ENCODE measurements at places on chromosomes 1 and 21.

GRCh38 chr1:155300553-155301329 is 497 bp downstream of the PKLR start:
- DNase-seq, result no peak

- DNase-seq, result no peak
These were observed 1.2 kb downstream of the PPT1 start for GRCh38 chr1:40095806-40096205.

DNA sequence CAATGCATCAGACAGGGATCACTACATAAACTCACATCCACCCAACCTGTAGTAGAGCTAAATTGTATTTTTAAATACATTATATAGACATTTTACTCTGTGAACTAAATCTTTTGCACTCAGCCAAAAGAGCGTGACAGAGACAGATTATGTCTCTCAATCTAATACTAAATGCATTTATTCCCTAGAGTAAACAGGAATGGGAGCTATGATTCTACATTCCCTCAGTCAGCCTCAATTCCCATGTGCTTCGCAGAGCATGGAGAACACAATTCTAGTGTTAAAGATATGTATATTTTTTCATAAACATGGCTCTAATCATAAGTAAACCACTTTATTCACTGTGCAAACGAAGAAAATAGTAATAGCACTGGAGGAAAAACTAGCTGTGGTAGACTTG is 16.5 kb downstream of the PIGK start:
- no peak for DNase-seq

DNA sequence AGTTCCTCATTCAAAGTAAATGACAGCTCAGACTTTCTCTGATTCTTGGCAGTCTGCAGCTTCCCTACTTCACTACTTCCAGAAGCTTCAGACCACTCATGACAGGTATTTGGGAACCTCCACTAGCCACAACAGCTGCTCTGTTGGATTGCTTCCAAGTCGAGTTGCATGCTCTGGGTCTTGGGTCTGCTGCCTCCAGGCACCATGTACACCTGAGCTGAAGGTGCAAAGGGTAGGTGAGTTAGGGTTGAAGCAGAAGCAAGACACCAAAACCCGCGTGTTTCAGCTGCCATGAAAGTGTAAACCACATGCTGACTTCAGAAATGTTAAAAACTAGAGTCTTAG is 62.7 kb downstream of the ZNF684 start:
- DNase-seq, result no peak

GRCh38 chr21:36563341-36563926 is 83.5 kb upstream of the CLDN14 start:
- no peak for DNase-seq

DNA sequence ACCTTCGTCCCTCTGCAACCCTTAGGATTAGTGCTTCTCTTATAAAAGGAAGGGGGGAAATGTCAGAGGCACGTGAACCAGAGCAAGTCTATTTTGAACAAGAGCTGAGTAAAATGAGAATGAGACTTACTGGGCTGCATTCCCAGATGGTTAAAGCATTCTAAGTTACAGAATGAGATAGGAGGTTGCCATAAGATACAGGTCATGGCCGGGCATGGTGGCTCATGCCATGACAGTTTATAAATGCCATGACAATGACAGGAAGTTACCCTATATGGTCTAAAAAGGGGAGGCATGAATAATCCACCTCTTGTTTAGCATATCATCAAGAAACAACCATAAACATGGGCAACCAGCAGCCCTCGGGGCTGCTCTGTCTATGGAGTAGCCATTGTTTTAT is 2.5 kb upstream of the AQP10 start:
- DNase-seq, result no peak

All from activated T-cell treated with anti-CD3 and anti-CD28 coated beads, Interleukin-2, amount 50 U/mL, for 1 hour (primary cell).